Posterior cingulate gyrus (tissue), 11 donors: ENCODE measurements at places on chromosomes 13 and 19.

GRCh38 chr13:97211300-97211699, 10.8 kb upstream of the MBNL2 start:
- DNase-seq = no peak

DNA sequence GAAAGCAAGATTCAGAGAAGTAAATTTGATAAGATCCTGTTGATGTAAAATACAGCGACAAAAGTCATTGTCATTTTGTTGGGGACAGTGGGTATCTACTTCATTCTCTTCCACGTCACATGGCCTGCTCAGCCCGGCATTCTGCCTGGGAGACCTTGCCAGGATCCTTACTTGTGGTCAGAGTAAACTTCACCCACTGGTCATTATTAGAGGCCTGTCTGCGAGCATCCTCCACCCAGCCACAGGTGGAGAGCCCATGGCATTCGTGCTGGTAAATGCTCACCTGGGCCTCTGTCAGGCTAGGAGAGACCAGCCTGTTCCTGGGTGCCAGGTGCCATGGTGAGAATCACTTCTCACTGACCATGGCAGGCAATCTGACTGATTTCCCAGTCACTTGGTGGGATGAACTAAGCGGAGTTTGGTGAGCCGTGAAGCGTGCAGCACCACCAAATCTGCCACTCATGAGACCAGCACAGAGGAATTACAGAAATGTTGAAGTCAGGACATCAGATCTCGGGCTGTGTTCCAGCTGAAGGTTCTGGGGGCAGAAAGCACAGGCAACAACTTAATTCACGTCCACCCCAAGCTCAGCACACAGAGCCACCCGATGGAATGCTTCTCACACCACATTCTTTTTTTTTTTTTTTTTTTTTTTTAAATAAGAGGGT, 107.0 kb downstream of the SIPA1L3 start:
- DNase-seq = peak; percentile 64

DNA sequence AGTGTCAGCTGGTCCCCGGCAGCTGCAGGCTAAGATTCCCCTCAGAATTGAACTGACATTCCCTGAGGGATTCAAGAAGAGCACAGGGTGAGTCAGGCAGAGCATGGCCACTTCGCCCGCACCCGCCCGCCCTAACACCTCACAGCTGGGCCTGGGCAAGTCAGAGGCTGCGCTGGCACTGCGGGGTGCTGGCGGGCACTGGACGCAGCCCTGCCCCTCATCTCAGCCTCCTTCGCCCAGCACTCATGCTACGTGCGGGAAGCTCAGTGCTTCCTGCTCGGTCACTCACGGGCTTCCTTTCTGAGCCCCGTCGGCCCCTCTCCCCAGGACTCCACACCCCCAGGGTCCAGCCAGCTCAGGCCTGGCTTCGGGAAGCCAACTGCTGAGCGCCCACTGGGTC, 56.9 kb downstream of the MLLT1 start:
- DNase-seq = no peak

DNA sequence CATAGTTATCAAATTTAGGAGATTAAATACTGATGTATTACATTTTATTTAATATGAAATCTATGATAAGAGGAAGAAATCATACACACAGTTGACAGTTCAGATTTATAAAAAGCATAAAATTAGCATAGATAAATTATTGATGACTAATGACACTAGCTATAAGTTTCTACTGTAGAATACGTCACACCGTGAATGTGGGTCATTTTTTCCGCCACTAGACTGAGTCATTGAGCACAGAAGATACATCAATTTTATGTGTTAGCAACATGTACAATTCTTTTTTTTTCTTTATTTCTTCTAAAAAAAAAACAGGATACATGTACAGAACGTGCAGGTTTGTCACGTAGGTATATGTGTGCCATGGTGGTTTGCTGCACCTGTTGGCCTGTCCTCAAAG, 22.2 kb downstream of the AP2S1 start:
- DNase-seq = no peak

- DNase-seq = no peak
These were observed 142.5 kb downstream of the DCLK1 start for GRCh38 chr13:35988648-35989081.

GRCh38 chr19:17751103-17751911, at the start of gene FCHO1:
FCHO1 (plus strand) TSS chr19:17751477; CDS start chr19:17755165, 3,688 bp downstream.
- DNase-seq = no peak

GRCh38 chr19:30549151-30549550, 177.0 kb downstream of the ZNF536 start:
- no peak for DNase-seq

DNA sequence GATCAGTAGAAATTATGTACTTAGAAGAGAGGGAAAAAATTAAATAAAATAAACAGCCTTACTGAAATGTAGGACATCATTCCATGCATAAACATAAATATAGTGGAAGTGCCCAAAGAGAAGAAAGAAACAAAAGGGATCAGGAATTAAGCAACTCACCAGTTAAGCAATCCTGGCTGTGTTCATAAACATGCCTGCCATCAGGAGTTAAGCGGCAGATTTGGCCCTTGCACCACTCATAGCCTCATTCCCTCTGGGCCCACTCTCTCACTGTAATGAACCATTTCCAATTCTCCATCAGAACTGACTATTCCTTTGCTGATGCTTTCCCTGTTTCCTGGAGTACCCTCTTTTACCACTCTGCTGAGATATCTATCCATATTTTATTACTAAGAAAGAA, 281.4 kb downstream of the LHFPL6 start:
- no peak for DNase-seq

DNA sequence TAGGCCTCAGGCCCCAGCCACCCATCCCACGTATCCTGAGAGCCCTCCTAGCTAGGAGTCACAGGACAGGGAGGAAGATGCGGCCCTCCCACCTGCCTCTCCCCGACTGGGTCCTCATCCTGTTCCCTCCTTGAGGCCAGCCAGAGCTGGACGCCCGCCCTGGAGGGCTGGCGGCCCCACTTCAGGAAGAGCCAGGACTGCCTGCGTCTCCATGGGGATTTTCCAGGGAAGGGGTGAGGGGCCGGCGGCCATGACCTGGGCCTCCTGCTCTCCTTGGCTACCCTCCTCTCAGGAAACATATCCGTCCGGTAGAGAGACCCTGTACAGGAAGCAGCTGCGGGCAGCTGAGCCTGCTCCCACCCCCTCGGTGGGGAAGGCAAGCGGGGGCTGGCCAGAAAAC, 11.3 kb upstream of the PRKD2 start:
- no peak for DNase-seq

GRCh38 chr19:39906820-39907611, 27.4 kb downstream of the FCGBP start:
- no peak for DNase-seq

GRCh38 chr19:44757735-44758505, 9.4 kb downstream of the BCL3 start:
- DNase-seq = peak; percentile 65

- no peak for DNase-seq
These were observed 16.2 kb downstream of the RB1 start for GRCh38 chr13:48319531-48320398.

DNA sequence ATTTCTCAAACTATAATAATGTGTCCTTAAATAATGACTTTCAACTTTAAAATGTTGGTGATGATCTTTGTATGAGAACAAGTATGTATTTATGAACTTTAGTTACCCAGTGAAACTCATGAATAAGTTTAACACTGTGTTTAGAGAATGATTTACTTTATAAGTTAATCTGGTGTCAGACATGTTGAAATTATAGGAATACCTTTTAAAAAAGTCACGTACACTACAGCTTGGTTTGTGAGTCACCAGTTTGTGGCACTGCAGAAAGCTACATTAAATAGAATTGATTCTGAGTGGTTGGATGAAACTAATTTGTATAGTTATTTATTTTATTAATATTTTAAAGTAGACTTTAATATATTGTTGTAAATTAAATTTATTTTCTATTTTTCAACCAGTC, 1366.2 kb upstream of the PCDH20 start:
- DNase-seq = no peak

DNA sequence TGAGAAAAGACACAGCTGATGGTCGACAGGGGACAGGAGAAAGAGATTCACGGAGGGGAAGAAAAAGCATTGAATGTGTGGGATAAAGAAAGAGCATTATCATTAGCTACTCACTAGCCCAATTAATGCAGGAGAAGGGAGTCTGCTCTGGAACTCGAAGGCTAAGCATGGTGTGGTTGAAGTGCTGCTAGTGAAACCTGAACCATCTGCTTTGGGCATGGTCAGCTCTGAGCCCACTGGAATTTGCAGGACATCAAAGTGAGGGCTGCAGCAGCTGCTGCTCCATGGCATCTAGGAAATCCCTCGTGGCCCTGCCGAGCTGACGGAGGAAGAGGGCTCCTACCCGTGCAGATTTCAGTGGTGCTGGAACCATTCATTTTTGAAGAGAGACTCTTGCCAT, 320.3 kb downstream of the ATP8A2 start:
- no peak for DNase-seq

GRCh38 chr13:43196086-43196621, 172.8 kb downstream of the DNAJC15 start:
- no peak for DNase-seq

GRCh38 chr19:33416307-33417215, 43.1 kb downstream of the CEBPG start:
- DNase-seq = no peak

GRCh38 chr19:55640043-55640576, 692 bp upstream of the ZNF580 start:
- DNase-seq = peak; percentile 51

- DNase-seq = no peak
These were observed 25.6 kb upstream of the NDFIP2 start for GRCh38 chr13:79455331-79455730.

DNA sequence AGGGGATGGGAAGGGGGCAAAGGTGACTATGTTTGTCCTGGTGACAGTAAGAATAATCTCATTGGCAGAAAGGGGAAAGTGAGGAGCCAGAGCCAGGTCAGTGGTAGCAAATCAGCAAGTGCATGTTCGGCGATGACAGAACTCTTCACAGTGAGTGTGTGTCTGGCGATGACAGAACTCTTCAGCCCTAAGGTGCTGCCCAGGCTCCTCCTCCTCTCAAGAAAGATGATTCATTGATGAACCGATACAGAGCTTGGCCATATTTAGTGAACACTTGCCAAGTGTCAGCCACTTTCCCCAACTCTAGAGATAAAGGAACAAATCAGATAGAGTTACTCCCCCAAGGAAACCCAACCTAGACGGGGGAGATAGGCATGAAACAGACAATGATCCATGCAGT, 199.3 kb upstream of the UBL3 start:
- no peak for DNase-seq

- no peak for DNase-seq
These were observed 1127.3 kb downstream of the PCDH9 start for GRCh38 chr13:66102864-66103263.

DNA sequence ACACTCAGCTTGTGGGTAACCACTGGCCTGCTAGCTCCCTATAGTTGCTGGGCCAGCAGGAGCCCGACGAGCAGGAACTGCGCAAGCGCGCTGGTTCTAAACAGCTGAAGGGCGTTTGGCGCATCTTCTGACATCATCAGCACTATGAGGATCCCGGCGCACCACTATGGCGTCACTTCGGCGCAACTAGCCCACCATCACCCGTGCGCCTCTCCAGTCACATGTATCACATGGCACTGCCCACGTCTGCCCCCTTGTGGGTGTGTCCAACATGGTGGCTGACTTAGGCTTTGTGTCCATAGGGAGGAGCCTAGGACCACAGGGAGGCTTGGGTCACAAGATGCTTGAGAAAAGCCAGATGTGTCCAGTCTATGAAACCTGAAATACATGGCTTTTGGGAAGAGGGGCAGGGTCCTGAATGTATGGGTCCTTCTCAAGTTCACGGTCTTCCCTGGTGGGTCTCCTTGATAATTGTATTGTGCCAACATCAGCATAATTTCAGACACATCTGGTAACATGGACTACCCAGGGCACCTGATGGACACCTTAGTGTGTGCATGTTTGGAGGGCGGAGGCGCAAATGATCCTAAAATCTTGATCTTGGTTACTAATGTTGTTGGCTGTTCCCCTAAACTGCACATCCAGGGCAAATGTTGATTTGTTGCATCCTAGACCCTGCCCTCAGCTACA, 18.0 kb downstream of the KLK4 start:
- no peak for DNase-seq

GRCh38 chr19:5107432-5108122, 138.7 kb downstream of the KDM4B start:
- DNase-seq = no peak

GRCh38 chr19:47032171-47032811, 12.7 kb downstream of the NPAS1 start:
- peak; percentile 94 for DNase-seq

DNA sequence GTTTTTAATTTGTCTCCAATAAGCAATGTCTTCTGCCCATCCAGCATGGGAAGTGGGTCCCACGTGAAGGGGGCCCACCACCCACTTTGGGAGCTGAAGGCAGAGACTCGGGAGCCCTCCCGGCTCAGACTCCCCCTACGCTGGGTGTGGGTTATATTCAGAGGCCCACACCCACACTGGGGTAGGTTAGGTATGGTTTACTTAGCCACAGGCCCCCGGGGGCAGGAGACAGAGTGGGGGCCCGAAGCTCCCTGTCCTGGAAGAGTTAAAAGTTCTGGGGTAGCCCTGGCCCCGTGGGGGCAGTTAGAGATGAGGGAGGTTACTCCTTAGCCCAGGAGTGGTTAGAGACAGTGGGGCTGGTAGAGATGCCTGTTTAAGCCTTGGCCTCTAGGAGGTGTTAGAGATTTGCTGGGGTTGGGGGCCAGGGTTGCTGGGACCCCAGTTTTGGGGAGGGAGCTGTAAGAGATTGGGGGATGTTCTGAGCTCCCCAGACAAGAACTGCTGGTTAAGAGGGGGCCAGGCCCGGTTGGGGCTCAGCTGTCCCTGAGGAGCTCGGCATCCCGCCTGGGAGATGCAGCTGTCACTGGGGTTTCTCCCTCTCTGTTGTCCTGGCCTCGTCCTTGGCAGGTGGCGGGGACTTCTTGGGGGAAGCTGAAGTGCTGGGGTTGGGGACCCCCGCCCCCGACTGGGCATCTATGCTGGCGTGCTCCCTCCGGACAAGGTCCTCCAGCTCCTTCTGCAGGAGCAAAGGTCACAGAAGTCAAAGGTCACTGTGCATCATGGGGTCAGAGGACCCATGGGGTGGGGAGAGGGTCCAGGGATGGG, 712 bp upstream of the RINL start:
- DNase-seq = no peak

GRCh38 chr19:18894254-18895037, 1.5 kb downstream of the CERS1 start:
- DNase-seq = peak; percentile 99

GRCh38 chr13:95304453-95304852, 3.2 kb upstream of the ABCC4 start:
- no peak for DNase-seq

DNA sequence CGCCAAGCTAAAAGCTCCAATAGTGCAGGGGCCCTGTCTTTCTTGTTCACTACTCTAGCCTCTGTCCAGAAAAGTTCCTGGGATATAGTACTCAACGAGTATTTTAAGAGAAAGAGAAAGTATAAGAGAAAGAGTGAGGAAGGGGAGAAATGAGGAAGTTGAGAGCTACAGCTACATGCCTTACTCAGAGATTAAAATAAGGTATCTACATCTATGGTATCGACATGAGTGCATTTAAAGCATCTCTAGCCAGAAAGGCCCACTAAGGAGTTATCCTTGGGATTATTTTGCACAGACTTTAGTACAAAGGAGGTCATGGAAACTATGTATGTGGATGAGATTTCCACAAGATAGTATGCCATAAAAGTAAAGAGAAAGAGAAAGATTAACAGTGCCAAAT, 28.5 kb downstream of the MYCBP2 start:
- DNase-seq = no peak
